ENCODE measurements at places on chromosomes 1 and 21.

DNA sequence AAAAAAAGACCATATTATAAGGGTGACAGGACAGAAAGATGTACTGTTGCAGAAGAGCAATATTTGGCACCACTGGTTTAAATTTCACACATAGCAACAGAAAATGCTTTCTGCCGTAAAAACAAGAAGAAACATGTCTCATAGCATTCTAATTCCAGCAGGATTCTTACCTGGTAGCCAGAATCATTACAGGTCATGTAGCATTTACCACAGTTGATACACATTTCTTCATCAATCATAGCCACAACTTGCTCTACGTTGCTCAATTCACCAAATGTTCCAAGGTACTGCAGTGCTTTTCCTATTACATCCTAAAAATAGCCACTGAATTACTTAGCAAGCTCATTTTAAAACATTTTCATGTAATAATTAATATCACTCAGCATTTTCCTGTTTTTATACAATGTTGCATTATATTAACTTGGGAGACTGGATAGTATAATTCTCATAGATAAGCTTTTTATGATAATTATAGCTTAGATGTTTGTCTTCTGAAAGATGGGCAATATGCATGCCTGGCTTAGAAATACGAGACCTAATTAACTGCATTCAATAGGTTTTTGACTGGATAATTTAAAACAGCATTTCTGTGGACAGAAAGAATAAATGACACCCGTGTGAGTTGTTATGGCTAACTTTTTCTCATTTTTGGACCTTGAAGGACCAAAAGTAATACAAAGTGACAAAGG is 360.7 kb downstream of the PTBP2 start:
- no peak for DNase-seq

- no peak for DNase-seq
Observed at GRCh38 chr1:154992721-154993571, 440 bp upstream of the LENEP start.

- DNase-seq = no peak
Observed at GRCh38 chr1:232650845-232651244, 20.9 kb upstream of the SIPA1L2 start.

GRCh38 chr1:209770636-209771415 is 13.5 kb downstream of the C1orf74 start:
- DNase-seq = no peak

DNA sequence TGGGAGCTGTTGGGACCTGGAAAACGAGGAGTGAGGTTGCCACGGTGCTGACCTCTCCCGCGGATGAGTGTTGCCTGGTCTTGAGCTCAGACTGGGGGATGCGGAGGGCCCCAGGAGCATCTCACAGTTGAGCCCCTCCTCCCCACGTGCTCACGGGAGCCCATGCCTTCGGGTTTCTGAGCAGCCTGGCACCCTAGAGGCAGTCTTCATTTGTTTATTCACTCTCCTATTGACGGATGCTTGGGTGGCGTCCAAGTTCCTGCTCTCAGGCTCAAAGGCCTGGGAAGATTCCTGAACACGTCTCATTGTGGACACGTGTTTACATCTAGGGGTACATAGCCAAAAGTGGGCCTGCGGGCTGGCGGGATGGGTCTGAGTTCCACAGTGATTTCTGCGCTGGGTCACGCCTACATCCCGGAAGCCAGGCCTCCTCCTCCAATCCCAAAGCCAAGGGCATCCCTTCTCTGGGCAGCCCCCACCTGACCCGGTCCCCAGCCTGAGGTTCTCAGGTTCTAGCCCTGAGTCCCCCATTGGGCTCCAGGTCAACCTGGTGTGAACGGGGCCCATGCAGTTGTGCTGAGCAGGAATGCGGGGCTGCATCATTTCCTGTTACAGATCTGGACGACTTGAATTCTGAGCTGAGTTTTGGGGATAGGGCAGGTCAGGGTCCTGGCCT is 14.7 kb downstream of the WNT3A start:
- DNase-seq = no peak

GRCh38 chr21:46503922-46504550 is 45.3 kb downstream of the DIP2A start:
- DNase-seq = no peak

DNA sequence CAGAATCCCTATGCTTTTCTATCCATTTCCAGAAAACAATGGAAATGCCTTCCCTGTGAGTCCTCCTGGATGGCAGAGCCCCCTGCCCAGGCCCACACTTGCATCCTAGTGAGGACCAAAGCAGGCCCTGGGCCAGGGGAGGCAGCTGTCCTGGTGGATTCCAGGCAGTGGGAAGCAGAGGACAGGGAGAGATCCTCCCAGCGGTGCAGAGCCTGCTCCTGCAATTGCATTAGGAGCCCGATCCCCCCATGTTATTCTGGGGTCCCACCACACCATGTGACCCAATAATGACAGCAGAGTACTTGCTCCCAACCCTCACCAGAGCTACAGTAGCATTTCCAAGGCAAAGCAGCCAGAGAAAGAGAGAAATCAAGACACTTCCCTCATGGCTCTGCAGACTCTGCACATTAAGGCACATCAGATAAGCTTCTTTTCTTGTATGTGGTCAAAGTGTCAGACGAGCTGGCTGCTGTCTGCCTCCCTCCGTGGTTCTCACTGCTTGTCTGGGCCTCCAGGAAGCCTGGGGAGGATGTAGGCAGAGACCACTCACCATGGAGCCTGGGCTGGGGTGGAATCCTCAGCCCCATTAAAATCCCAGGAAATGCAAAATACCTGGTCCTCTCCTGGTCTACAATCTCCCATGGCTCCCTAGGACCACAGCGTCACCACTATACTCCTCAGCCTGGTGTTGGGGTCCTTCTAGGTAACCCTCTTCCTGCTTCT is 54.9 kb upstream of the RUNX3 start:
- peak; percentile 30 for DNase-seq

GRCh38 chr1:162033428-162033827 is 9.8 kb upstream of the OLFML2B start:
- no peak for DNase-seq
